Cortex of kidney (tissue), 1 donor: ENCODE measurements at places on chromosomes 12 and 14.

DNA sequence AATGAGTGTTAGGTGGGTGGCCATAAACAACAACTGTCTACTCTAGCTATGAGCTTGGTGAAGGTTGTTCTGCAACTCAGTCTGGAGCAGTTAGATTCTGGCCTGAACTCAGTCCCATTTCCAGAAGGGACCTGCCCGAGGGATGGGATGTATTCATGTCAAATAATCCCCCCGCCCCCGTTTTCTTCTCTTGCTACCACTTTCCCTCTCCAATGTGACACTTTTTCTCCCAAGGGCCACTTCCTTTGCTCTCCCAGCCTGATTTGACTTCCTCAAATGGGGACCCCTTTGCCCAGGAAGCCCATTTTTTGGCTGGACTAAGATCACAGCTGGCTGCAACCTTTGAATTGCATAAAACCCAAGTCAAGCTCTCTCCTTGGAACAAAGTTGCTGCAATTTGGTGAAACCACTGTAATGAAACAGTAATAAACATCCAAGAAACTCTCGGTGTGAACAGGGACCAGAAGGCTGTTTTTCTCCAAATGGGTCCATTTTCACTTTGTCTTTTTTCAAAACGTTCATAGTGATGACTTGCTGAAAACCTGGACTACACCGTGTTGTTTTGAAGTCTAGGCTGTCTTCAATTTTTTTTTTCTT is 137.2 kb upstream of the GSC start:
- no peak for DNase-seq

DNA sequence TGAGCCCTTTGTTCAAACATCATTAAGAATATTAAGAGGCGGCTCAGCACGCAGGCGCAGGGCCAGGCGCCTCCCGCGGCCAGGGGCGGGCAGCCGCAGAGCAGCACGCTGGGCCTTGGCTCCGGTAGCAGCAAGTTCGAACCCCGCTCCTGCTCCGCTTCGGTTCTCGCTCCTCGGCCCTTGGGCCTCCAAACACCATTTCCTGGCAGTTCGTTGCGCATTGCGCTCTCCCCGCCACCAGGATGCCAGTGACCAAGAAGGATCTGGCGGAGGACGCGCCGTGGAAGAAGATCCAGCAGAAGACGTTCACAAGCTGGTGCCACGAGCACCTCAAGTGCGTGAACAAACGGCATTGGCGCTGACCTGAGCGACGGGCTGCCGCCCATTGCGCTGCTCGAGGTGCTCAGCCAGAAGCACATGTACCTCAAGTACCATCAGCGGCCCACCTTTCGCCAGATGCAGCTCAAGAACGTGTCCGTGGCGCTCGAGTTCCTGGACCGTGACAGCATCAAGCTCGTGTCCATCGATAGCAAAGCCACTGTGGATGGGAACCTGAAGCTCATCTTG is 6.9 kb upstream of the ACVRL1 start:
- no peak for DNase-seq

DNA sequence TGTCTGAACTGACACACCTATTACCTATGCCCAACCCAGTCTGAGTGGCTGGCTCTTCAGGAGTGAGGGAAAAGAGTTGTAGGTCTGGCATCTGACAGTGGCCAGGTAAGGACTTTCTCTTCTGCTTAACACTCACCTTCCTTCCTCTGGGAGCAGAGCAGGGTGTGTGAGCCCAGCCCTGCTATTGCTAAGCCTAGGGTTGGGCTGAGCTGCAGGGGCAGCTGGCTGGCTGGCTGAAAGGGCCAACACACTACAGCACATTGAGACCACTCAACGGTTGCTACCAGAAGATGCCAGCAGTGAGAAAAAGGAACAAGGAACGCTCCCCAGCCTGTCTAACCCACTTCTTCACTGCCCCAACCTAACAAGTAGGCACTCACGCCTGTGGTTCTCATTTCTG is 201.2 kb downstream of the DPF3 start:
- no peak for DNase-seq

- no peak for DNase-seq
Observed at GRCh38 chr12:116594325-116595038, 35.3 kb downstream of the MAP1LC3B2 start.

GRCh38 chr12:9784816-9785215 is 24.1 kb upstream of the CD69 start:
- no peak for DNase-seq

DNA sequence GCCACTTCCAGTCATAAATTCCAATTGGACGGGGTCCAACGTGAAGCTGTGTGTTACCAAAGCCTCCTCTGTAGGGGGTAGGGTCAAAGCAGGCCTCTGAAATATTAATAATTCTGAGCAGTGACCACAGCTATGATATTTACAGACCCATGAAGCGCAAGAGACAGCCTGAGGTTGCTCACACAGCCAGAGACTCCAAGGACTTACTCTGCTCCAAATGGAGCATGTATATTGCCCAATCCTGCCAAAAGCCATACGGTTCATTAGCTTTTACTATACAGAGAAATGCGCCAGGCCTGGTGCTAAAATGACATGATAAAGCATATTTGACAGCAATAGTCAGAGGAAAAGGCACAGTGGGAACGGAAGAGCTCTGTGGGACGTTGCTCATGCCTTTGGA is 151.3 kb downstream of the PAH start:
- no peak for DNase-seq

DNA sequence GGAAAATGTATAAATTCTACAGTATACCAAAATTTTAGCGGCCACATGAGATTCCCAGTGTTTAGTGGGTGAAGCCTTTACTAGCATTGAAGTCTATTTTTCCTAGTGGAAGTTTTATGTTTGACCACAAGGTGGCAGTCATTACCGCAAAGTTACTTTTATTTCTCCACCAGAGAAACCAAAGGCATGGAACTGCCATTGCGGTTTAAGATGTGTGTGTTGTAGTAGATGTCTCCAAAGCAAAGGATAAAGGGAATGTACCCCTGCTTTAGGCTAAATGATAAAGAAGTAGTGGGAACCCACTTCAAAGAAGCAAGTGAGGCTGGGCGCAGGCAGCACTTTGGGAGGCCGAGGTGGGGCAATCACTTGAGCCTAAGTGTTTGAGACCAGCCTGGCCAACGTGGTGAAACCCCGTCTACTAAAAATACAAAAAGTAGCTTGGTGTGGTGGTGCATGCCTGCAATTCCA is 140.5 kb downstream of the PRKCH start:
- DNase-seq = no peak

DNA sequence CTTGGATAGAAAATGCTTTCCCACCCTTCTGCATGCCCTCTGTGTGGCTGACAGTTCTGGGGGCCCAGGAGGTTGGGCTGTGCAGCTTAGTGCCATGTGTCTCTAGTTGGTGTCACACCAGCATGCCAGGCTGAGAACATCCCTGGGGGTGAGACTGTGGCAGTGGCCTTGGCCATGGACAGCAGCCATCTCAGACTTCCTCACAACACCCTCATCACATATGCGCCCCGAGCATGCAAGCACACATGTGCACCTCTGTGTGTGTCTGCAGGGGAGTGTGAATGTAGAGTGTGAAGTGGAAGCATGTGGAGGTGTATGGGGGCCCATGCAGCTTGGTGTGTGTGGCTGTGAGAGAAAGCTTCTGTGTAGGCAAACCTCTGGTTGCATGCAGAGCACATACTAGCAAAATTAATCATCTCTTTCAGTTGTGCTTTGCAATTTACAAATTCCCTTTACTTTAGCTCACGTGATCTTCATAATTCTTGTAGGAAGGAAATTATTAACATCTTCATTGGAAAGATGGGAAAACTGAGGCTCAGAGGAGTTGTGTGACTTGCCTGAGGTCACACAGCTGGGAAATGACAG is 8.4 kb downstream of the ASIC1 start:
- no peak for DNase-seq

DNA sequence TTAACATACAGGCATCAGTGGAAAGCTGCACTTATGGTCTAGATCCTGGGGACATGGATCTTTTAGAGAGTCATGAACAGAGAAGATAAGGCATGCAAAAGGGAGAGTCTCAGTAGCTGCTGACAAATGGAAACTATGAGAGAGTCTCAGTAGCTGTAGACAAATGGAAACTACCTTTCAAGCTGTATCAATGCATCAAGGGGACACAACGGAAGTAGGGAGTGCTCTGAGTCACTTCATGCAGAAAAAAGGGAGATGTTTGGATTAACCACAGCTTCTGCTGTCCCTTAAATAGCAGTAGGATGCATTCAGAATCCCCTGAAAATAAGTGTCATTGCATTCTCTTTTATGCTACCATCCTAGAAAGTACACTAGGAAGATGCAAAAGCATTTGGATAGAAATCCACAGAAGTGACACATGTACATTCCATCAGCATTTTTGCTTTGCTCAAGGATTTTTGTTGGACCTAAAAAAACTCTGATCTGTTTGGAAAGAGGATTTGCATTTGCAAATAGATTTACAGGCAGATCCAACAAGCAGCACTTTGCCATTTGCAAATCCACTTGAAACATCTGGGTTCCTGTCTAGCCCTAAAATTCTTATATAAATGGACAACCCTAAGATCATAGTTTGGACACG is 227.5 kb upstream of the LMO3 start:
- no peak for DNase-seq

DNA sequence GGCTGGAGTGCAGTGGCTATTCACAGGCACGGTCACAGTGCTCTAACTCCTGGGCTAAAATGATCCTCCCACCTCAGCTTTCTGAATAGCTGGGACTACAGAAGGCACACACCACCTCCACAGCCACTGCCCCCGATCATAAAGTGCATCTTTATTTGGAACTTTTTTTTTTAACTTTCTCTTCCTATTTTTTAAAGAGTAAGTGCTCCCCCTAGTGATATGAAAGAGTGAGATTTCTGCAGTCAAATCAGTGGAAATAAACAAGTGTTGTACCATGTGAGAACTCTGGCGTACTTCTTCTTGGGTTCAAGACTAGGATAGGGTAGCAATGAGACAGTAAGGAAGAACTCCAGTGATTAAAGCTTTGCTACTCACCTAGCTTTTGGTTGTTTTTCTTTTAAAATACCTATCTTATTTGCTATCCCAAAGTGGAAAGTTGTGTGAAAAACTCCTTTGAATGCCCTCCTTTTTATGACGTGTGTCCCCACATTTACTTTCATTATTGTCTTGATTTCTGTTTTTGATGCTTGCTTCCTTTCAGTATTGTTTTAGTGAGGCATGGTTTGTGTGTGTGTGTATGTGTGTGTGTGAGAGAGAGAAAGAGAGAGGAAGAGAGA is 6.6 kb downstream of the PPP4R4 start:
- DNase-seq = no peak
